ENCODE measurements at places on chromosomes 7 and 10.

GRCh38 chr10:26721561-26721960, 24.1 kb downstream of the PDSS1 start:
- DNase-seq, result no peak

GRCh38 chr10:29081951-29082685, 206.8 kb upstream of the LYZL1 start:
- DNase-seq, result no peak

DNA sequence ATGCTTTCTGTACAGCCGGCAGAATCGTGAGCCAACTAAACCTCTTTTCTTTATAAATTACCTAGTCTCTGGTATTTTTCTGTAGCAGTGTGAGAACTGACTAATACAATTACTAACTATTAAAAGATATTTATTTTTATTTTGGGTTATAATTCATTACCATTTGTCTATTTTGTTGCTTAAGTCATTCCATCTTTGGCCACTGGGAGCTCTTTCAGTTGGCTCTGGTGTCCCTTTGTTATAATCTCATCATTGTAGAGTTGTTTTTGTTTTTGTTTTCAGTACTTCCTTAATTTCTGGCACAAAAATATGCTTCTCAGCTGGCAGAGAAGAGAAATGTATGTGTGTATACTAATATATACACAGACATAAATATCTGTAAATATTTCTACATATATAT, 807.9 kb upstream of the MBL2 start:
- DNase-seq, result no peak

GRCh38 chr10:23343591-23344240, 881 bp downstream of the C10orf67 start:
- no peak for DNase-seq

DNA sequence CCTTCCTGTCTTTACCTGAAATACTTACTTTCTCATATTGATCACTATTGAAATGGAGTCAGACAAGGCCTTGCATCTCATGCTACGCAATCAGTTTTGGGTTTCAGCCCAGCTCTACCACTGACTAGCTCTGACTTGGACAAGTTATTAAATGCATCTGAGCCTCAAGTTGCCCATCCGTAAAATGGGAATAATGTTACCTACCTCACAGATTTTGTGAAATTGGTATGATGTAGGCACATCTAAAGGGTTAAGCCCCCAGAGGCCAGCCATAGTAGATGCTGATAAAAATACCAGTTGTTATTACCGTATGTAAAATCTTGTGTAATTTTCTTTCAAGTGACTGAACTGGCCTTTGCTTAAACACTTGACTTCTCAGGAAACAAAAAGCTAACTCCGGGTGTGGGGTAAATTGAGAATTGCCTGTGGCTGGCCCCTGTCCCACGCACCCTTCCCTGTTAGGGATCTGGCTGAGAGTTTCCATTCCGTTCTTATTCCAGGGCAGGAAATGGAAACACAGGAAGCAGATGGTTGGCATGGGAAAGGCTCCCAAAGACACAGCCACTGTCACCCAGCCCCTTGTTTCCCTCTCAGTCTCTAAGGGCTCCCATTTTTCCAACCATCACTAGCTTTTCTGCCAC, 7.5 kb downstream of the DUSP5 start:
- no peak for DNase-seq

- no peak for DNase-seq
These were observed 8.9 kb downstream of the CHAT start for GRCh38 chr10:49622426-49623425.

DNA sequence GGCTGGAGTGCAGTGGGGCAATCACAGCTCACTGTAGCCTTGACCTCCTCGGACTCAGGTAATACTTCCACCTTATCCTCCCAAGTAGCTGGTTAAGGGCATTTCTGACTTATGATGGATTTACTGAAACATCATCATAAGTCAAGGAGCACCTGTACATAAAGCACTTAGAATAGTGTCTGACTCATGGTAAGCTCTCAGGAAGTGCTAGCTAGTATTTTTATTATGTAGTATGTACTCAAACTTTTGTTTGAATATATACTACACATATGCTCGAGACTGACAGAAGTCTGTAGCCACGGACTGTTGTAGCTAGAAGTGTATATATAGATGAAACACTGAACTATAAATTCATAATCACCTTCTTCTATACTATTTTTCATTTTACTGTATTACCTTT, 107.5 kb upstream of the DNAJB12 start:
- no peak for DNase-seq

DNA sequence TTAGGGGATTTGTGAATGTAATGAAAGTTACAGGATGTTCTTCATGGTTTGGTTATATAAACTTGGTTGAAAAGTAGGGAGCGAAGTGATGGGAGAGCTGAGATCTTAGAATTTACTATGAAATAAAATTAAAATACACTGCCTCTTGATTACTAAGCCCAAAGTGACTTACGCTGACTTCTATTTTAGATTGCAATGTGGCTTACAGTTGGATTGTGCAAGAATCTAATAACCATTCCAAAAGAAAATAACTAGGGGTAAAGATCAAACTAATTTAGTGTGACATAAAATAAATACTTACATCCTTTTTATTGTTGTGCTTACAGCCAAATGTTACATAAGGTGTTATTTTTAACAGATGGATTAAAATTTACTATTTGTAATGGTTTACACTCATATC, 15.3 kb downstream of the WNT16 start:
- no peak for DNase-seq

DNA sequence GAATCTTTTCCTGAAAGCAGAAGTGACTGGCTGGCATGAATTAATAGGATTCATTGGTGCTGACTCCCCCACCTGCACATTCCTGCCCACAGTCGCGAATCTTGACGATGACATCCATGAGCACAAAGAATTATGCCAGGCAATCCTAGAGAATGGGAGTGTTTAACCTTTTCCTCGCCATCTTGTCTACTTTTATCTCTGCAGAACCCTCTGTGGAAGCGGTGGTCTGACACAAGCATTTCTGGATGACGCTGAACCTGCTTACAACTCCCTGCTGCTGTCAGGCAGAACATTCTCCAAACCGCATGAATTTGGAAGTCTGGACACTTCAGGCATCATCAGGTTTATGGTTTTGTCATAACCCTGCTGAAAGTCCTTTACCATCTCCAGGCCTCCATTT, 36.5 kb downstream of the KLF6 start:
- no peak for DNase-seq

DNA sequence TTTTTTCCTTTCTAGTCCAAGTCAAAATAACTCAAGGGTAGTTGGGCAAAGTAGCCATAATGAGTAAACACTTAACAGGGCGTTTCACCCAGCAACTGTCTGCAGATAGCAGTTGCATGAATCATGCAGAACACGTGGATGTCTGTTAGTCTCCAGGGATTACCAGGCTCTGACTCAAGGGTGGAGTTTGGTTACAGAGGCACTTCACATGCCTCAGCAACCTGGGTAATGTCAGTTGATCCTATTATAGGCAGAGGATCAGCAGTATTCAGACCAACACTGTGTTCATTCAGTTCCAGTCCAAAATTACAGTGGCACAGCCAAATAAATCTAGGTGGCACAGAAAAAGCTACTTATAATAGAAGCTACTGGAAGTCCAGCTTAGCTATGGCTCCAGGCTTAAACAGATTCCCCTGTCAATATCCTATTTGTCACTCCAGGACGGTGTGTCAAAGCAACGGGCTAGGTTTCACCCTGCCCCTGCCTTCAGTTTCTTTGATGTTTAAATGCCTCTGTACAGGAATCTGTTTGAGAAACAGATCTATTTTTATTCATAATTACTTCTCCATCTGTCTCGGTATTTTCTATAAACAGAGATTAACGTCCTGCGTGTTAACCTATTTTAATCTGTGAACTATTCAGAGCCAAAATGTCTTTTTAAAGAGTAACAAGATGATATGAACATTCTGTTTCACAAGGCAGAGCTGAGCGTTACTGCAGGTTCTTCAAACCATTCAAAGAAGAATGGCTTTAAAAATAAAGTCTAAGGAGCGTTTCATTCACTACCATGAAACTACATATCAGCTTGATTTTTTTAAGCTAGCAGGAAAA, 162.6 kb upstream of the AKR1E2 start:
- no peak for DNase-seq
